ENCODE measurements at places on chromosomes 6 and 20.

- no peak for DNase-seq
Observed at GRCh38 chr20:45361793-45362192, 1.2 kb upstream of the SYS1 start.

- no peak for DNase-seq
Observed at GRCh38 chr6:149065658-149066556, 251.6 kb upstream of the TAB2 start.

DNA sequence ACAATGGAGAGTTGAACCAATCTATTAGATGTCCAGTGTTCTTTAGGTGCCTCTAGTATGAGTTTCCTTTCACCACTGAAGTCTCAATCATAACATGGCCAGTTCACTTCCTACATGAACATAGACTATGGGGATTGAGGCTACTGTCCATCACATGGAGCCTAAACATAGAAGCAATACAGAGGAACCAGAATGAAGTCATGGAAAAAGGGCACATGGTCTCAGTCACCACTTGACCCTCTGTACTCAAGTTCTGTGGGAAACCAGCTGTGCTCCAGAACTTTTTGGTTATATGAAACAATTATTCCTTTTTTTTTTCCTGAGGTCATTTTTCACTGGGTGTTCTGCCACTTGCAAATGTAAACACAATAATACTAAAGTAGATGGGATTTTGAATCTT is 762.5 kb downstream of the CBLN4 start:
- no peak for DNase-seq

DNA sequence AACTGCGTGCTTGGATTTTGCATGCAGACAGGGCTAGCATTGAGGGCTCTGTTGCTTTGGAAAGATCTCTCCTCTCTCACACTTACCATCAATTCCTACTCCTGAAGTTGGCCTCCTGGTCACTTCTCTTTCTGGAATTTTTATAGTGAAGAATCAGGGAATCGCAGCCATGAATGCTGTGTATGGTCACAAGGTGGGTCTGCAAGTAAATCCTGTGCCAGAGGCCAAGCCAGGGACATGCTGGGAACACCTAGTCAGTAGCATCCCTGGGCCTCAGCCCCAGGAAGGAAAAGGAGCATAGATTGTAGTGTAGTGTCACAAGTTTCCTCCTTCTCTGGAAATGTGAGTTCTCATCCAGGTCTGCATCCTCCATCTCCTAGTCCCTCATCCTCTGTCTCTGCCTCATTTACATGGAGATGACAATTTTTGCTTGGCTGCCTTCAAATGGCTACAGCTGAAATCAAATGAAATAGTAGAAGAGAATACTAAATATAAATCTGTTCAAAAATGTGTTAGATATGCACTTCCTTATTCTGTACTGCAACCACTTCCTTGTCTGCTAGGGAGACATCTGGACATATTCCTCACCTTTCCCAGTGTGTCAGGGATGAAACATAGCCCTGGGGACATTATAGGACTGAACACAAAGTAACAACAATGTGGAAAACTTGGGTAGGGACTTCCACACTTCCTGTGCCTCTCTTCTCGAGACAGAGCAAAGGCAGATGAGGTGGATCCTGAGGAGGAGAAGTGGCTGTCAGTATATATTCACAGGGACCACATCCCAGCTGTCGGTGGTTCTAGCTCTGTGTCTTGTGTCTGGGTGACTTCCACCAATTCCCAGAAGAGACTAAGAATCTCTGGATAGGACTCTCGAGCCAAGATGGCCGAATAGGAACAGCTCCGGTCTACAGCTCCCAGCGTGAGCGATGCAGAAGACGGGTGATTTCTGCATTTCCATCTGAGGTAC is 17.0 kb downstream of the CST9 start:
- no peak for DNase-seq

- DNase-seq = no peak
Observed at GRCh38 chr6:91097364-91097763, 510.5 kb upstream of the MAP3K7 start.

- DNase-seq = no peak
Observed at GRCh38 chr6:71157345-71157744, 131.3 kb upstream of the OGFRL1 start.
